Calu3 (cell line): ENCODE measurements at places on chromosomes 2 and 18. TPM values are rescaled to one million over a fixed set of nuclear protein-coding genes. Genes with fewer than 3 reads are reported as not detected.

GRCh38 chr2:165762723-165763122, 31.3 kb downstream of the GALNT3 start:
- no peak for DNase-seq

ADRA2B gene
- total RNA-seq: 0.22 TPM in 1 of 2 replicates, not detected in the other

GRCh38 chr2:33525666-33526065, 49.2 kb downstream of the RASGRP3 start:
- no peak for DNase-seq

DNA sequence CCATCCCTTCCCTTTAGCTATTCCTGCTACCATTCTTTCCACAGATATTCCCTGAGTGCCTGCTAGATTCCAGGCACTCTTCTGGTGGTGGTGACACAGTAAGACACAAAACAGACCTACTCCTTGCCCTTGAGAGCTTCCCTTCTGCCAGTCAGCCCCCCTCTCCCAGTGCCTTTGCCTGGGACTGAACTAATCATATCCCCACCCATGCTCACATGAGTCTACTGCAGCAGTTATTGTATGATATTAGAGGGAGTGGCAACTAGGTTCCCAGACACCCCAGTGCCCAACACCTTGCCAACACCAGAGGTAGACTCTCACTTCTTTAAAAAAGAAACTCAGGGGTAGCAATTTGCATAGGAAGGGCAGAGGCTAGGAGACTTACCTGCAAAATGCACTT, 7.2 kb upstream of the LBH start:
- DNase-seq: no peak

DNA sequence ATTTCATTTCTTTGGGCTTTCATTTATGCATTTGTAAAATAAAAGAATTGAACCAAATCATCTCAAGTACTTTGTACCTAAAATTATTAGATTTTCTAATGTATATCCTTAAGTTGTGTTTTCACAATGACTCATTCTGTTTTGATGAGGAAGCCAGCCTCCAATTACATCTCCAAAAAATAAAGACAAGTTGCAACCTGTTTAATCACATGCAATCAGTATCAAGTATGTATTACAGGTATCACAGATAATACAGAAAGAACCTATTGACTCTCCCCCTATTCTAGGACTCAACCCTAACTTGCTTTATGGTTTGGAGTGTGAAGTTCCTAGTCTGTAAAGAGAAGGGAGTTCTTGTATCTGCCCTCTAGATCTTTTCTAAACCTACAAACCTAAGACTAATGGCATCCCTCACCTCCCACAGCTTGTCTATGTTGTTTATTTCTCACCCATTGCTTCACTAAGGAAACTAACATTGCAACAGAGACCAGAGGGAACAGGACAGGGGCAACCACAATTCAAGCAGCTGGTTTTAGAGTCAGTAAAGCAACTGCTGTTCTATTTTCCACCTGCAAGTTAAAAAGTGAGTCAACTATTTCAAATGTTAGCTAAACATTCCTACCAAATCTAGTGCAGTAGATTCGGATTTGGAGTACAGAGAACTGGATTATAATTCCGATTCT, 141.1 kb upstream of the ETAA1 start:
- no peak for DNase-seq

DNA sequence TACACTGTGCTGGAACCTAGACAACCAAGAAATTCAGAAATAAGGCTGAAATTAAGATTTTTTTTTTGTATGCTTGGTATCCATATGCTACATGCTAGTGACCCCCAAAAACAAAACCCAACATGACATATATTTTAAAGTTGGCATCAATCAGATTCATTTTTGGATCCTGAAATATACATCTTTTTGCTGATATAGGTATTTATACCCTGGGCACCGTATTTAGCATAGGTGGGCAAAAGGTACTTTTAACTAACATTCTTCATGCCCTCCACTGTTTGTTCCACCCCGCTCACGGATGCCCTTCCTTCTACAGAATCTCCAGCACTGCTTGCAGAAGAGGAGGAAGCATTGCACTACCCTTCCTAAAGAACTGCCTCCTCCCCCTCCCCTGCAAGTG, 52.6 kb downstream of the SPOPL start:
- DNase-seq: no peak

DNA sequence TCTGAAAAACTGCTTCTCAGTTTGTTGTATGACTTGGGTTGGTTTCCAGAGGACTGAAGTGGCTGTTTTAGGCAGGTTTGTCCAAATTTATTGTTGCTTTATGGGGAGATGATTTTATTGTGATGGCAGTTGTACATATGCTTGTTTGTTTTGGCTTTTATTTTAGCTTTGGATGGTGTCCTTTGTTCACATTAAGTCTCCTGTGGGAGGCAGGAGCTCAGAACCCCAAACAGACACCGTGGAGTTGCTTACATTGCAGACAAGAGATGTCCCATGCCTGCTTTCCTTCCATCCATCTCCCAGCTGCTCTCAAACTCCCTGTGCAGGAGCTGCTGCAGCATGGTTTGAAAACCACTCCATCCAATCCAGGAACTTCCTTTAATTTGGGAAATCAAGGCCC, 414.7 kb downstream of the LPIN1 start:
- DNase-seq: no peak

- no peak for DNase-seq
Observed at GRCh38 chr18:7940971-7941370, 373.9 kb downstream of the PTPRM start.

DNA sequence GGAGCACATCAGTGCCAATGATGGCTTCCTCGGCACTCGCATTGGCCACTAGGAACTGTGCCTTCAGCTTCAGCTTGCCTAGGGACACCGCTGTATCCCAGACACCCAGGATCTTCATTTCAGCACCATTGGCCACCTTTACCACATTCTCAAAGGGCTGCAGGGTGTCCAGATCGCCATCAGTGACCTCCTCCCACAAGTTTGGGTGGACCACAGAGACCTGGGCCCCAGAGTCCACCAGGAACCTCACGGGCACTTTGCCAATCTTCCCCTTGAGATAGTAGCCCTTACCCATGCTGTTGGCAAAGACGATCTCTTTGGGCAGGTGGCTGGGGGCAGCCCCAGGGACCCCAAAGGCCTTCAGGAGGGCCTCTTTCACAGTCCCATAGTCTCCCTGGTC, 610 bp downstream of the ASPRV1 start:
- no peak for DNase-seq

EGR4 gene
- total RNA-seq: 0.68 and 0.81 TPM in 2 replicates

- peak; percentile 58 for DNase-seq
Observed at GRCh38 chr2:217610401-217610814, 392.4 kb downstream of the TNS1 start.

SNORC gene
- total RNA-seq: 4.3 and 5.0 TPM in 2 replicates

ALPP gene
- total RNA-seq: not detected in 2 replicates

DNA sequence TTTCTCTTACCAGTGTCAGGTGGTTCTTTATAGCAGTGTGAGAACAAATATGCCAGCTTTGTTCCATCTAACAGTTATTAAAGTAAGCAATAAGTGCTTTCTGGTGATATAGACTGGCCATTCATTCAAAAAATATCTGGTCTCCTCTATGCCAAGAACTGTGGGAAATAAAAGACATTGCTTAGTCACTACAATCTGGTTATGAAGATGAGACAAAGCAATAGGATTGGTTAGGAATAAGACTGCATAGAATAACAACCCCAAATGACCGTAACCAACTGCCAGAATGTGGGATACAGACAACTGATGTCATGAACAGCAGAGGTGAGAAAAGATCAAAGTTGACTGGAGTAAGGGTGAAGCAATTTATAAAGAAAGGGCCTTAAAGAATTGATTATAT, 83.8 kb downstream of the MBD2 start:
- DNase-seq: no peak

GRCh38 chr2:20491739-20492531, 45.1 kb downstream of the RHOB start:
- no peak for DNase-seq

- DNase-seq: no peak
Observed at GRCh38 chr2:118006326-118006725, 7.5 kb downstream of the CCDC93 start.

- no peak for DNase-seq
Observed at GRCh38 chr18:37425222-37425621, 140.4 kb downstream of the CELF4 start.

TMEM247 gene
- not detected in 2 replicates for total RNA-seq

GRCh38 chr18:48409591-48410094, 460 bp upstream of the ZBTB7C start:
- peak; percentile 15 for DNase-seq

CYB5A gene
- total RNA-seq: 143 and 169 TPM in 2 replicates

PLA2R1 gene
- total RNA-seq: 5.1 and 5.8 TPM in 2 replicates

- DNase-seq: no peak
Observed at GRCh38 chr18:62682371-62682770, 33.0 kb upstream of the PHLPP1 start.

STON1 gene
- 0.86 and 1.3 TPM in 2 replicates for total RNA-seq

TACR1 gene
- not detected in 2 replicates for total RNA-seq

IL36A gene
- total RNA-seq: not detected in 2 replicates

GRCh38 chr2:168086851-168087250, 160.5 kb downstream of the STK39 start:
- no peak for DNase-seq

GRCh38 chr2:40115348-40115747, 336.3 kb upstream of the THUMPD2 start:
- DNase-seq: no peak

GRCh38 chr2:23746141-23746863, 180.6 kb downstream of the ATAD2B start:
- no peak for DNase-seq

- no peak for DNase-seq
Observed at GRCh38 chr2:5368263-5368662, 323.9 kb upstream of the SOX11 start.

FAM228A gene
- total RNA-seq: not detected in 2 replicates

CCDC138 gene
- 11.3 and 12.0 TPM in 2 replicates for total RNA-seq

PLCD4 gene
- total RNA-seq: 0.38 and 0.95 TPM in 2 replicates

DNA sequence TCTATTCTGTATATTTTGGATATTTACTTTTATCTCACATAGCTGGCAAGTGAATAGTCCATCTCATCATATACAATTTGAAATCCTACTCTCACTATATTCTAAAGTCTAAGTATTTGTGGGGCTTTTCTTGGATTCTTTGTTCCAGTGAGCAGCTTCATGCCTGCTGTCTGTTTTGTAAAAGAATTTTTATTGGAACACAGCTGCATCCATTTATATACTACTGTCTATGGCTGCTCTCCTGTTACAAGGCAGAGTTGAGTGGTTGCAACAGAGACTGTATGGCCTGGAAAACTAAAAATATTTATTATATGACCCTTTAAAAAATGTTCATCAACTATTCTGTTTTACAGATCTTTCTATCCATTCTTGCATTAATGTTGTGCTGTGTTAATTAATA, 193.3 kb upstream of the KLHL14 start:
- no peak for DNase-seq

- no peak for DNase-seq
Observed at GRCh38 chr2:78989051-78989450, 36.5 kb upstream of the REG3G start.

GRCh38 chr2:24731923-24732322, 61.3 kb downstream of the PTRHD1 start:
- no peak for DNase-seq

CCDC88A gene
- 45.5 and 49.7 TPM in 2 replicates for total RNA-seq

POTEE gene
- 0.17 and 0.31 TPM in 2 replicates for total RNA-seq

NT5DC4 gene
- total RNA-seq: 10.1 and 13.6 TPM in 2 replicates

RUFY4 gene
- total RNA-seq: 0.21 and 2.6 TPM in 2 replicates

- DNase-seq: no peak
Observed at GRCh38 chr2:226355600-226355999, 444.0 kb downstream of the IRS1 start.

DNA sequence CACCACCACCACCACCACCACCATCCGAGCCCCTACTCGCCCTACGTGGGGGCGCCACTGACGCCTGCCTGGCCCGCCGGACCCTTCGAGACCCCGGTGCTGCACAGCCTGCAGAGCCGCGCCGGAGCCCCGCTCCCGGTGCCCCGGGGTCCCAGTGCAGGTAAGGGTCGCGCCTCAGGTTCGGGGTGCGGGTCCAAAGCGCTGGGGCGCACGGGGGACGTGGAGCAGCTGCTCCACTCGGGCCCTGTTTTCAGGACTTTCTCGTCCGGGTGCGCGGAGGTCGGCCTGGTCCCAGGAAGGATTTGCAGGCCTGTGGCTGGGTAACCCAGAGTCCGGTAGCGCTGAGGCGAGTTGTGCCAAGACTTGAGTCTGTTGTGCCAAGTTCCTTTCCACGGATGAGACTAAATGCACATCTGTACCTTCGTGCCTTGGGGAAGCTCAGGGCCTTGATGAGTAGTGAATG, 2.8 kb downstream of the GATA6 start:
- no peak for DNase-seq

- DNase-seq: peak; percentile 8
Observed at GRCh38 chr2:101540518-101540917, 65.6 kb upstream of the RFX8 start.

GRCh38 chr2:10868465-10869314, 43.0 kb upstream of the KCNF1 start:
- no peak for DNase-seq

GRCh38 chr18:51491678-51492372, 294.3 kb upstream of the MEX3C start:
- no peak for DNase-seq

DNA sequence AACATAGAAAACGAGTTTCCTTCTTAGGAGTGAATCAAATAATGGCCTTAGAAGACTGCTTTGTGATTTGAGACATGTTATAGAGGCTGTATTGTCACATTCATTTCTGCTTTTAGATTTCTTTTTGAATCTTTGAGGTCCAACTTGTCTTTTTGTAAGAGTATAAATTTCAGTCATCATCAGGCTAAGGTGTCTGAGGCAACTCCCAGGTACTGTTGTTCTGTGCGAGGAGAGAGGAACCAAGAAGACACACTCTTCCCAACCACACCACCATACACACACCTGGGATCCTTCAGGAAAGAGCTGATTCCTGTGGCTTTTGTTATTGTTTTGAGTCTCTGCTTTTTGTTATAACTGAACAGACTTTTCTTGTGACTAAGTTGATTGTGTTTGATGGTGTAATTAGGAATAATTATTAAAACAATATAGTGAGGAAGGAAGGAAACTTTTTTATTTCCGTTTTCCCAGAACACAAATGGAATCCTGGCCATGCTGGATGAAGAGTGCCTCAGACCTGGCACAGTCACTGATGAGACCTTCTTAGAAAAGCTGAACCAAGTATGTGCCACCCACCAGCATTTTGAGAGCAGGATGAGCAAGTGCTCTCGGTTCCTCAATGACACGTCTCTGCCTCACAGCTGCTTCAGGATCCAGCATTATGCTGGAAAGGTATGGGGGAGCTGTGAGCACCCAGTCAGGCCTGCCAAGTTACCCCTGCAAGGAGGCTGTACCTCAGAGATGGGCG, 140.4 kb downstream of the MYO1B start:
- DNase-seq: no peak

GRCh38 chr2:85971366-85971765, 82.6 kb upstream of the ST3GAL5 start:
- DNase-seq: no peak

SEMA4F gene
- 9.5 and 10.1 TPM in 2 replicates for total RNA-seq

- no peak for DNase-seq
Observed at GRCh38 chr18:41165625-41166024, 789.4 kb upstream of the PIK3C3 start.
